NCI-H1092 (cell line): ENCODE measurements at places on chromosomes 12 and 14.

DNA sequence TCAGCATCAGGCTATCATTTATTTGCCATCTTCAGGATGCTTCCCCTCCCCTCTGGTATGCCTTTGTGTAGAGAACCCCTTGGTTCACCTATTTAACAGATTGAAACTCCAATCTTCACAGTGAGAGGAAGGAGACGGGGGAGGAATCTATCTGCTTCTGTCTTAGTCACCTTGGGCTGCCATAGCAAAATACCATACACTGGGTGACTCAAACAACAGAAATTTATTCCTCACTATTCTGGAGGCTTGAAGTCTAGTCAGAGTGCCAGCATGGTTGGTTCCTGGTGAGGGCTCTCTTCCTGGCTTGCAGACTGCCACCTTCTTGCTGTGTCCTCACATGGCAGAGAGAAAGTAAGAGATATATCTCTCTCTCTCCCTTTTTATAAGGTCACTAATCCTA lies 13.5 kb upstream of the EML1 start:
- no peak for DNase-seq

DNA sequence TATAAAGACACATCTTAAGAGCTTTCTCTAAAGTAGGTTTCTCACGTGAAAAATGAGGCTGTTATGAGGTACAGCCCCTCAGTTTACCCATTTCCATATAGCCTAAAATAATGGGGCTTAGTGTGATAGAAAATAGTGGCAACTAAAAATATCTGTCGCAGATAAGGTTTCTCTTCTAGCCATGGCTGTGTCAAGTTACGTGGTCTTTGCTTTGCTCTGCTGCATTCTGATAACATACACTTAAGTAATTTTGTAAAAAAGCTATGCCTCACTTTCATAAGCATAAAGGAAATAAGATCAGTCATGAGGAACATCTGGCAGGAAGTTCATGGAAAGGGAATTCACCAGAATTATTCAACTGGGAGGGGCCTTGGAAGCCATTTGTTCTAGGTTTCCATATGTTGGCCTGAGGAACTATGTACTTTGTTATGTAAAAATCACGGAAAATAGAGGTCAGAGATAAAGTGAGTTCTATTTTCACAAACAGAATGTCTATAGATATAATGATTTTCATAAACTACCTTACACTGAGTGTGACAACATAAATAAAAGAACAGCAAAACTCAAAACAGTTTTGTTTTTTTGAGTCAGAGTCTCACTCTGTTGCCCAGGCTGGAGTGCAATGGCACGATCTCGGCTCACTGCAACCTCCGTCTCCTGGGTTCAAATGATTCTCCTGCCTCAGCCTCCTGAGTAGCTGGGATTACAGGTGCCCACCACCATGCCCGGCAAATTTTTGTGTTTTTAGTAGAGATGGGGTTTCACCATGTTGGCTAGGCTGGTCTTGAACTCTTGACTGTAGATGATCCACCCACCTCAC lies 195.6 kb upstream of the KRR1 start:
- no peak for DNase-seq

- no peak for DNase-seq
Measured at GRCh38 chr14:45135156-45135555, 574 bp upstream of the FANCM start.

DNA sequence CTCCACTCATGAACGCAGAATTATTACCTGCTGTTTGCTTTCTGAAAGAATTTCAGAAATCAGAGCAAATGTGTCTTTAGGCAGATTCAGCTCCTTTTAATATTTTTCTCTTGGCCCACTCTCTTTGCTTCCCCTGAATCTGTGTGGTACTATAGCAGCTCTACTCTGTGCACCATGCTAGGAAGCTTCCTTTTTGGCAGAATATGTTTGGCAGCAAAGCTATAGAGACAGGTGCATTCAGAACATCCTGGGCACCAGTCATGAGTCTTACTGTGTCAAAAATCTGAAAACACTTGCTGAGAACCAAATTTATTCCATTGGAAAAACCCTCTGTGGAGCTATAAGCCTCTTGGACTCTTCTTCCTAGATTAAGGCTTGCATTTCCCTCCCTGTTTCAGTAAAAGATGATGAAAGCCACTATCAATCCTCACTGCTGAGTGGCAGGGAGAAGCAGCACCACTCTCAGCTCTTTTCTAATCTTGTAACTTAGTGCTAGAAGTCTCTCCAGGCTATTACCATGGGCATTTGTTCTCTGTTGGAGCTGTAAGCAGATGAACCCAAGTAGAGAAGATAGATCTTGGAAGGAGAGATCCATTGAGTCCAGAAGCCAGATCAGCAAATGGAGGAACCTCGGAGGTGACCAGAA lies 18.2 kb downstream of the CIPC start:
- DNase-seq: no peak

DNA sequence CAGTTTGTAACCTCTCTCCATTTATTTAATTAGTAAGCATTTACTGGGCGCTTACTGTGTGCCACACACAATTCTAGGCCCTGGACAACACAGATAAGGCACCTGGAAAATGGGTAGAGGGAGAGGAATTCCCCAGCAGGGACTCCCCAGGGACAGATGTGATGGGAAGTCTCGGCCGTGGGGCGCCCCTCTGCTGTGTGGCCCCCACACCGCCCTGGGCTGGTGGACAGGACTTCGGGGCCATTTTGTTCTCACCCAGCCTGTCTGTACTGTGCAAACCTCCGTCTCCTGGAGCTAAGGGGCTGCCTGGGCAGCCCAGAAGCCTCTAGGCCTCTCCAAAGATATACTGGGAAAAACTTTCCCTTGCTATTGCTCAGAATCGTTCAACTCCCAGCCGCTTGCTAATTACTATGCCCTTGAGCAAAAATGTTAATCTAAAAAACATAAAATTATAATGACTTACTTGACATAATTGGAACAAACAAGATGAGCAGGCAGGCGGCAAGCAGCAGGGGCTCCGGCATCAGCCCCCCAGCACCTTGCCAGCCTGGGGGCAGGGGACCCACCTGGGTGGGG lies 64.4 kb upstream of the NCOR2 start:
- no peak for DNase-seq

- DNase-seq: no peak
Measured at GRCh38 chr14:97456958-97457357, 659.8 kb downstream of the VRK1 start.

- no peak for DNase-seq
Measured at GRCh38 chr12:114921781-114922180, 237.8 kb upstream of the TBX3 start.

DNA sequence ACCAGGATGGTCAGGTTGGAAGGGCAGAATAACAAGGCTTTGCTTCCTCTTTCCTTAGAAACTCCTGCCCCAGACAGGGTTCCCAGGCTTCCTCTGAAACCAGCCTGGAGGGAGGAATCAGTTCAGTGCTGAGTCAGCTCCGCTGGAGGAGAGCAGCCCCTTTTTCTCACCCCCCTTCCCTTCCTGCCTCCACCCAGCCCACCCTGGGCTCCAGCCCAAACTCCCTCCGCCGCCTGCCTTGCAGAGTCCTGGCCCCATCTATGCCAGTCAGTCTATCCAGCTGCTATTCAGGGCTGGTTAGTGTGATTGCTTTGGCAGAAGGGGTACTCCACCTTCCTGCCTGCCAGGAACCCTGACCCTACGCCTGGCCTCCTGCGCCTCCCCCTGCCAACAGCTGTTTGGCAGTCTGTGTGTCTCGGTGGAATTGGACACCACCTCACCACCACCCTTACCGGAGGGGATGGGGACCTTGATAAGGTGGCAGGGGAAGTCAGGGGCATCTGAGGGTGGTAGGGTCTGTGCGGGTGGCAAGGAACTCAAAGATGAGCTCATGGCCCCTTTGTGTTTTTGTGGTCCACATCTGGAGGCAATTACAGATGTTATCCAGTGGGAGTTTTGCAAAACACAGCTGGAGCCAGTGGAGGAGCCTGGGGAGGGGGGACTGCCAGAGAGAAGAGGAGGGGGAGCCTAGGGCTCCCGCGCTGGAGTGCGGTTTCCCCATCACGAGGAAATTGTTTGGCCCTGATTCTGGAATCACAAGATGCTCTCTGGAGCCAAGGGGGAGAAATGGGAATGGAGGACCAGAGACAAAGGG lies 12.2 kb downstream of the MMP14 start:
- peak; percentile 46 for DNase-seq

- DNase-seq: no peak
Measured at GRCh38 chr14:85701763-85702162, 171.8 kb downstream of the FLRT2 start.

- no peak for DNase-seq
Measured at GRCh38 chr12:122081697-122082221, 3.2 kb downstream of the MLXIP start.

- no peak for DNase-seq
Measured at GRCh38 chr12:45973526-45973925, 16.8 kb downstream of the SCAF11 start.

DNA sequence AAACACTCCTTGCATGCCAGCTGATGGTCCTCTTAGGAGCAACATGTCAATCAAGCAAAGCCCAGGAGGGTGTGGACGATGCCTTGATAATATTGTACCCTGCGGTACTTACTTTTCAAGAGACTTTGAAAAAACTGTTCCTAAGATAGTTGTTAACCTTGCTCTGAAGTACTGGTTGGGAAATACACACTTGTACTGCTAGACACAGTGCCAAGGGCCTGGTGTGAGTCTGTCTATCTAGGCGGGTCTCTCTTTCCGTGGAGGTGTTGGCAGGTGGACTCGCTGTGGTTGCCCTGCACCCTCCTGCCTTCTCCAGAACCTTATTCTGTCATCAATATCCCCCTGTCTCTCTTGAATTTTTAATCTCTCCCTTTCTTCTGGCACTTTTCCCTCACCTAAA lies 189.4 kb downstream of the NRXN3 start:
- DNase-seq: no peak

- DNase-seq: no peak
Measured at GRCh38 chr14:102916347-102917055, 6.0 kb upstream of the AMN start.
